Stomach (tissue), 19 donors: ENCODE measurements at places on chromosomes 1 and 21. TPM values are rescaled to one million over a fixed set of nuclear protein-coding genes. Genes with fewer than 3 reads are reported as not detected.

MROH9 gene
- polyA plus RNA-seq, result not detected

GRCh38 chr1:203669739-203670138, 43.1 kb downstream of the ATP2B4 start:
- peaks cover 24% of the 10 kb centered on the region for H3K4me1 ChIP-seq
- no peak overlapping the region for H3K27ac ChIP-seq
- H3K36me3 ChIP-seq, result no peaks in the 10 kb centered on the region
- H3K27me3 ChIP-seq, result no peaks in the 10 kb centered on the region
- H3K4me3 ChIP-seq, result no peak overlapping the region

- no peaks in the 10 kb centered on the region for H3K36me3 ChIP-seq
- no peaks in the 10 kb centered on the region for H3K4me1 ChIP-seq
- no peaks in the 10 kb centered on the region for H3K27me3 ChIP-seq
- H3K4me3 ChIP-seq, result no peak overlapping the region
Measured at GRCh38 chr1:100581096-100581705, 43.3 kb downstream of the GPR88 start.

GRCh38 chr1:178192686-178193085, 98.8 kb downstream of the RASAL2 start:
- H3K4me1 ChIP-seq, result no peaks in the 10 kb centered on the region
- peak overlapping the region; percentile 45 for H3K27ac ChIP-seq
- no peaks in the 10 kb centered on the region for H3K36me3 ChIP-seq
- H3K27me3 ChIP-seq, result no peaks in the 10 kb centered on the region
- H3K4me3 ChIP-seq, result no peak overlapping the region

GRCh38 chr1:24990779-24991641, 60.9 kb upstream of the RUNX3 start:
- no peak overlapping the region for H3K4me3 ChIP-seq
- no peak for DNase-seq
- no peaks in the 10 kb centered on the region for H3K4me1 ChIP-seq
- no peak overlapping the region for H3K27ac ChIP-seq
- H3K36me3 ChIP-seq, result no peaks in the 10 kb centered on the region
- no peaks in the 10 kb centered on the region for H3K27me3 ChIP-seq

GRCh38 chr1:111561328-111561727, 57.9 kb upstream of the ADORA3 start:
- peak; percentile 21 for DNase-seq
- H3K27me3 ChIP-seq, result no peaks in the 10 kb centered on the region
- no peak overlapping the region for H3K27ac ChIP-seq
- H3K4me3 ChIP-seq, result no peak overlapping the region
- no peaks in the 10 kb centered on the region for H3K36me3 ChIP-seq

- no peak overlapping the region for H3K27ac ChIP-seq
- no peak for DNase-seq
- no peaks in the 10 kb centered on the region for H3K27me3 ChIP-seq
- H3K4me3 ChIP-seq, result no peak overlapping the region
- H3K4me1 ChIP-seq, result no peaks in the 10 kb centered on the region
Measured at GRCh38 chr1:55867304-55867843, 652.2 kb upstream of the USP24 start.

DNA sequence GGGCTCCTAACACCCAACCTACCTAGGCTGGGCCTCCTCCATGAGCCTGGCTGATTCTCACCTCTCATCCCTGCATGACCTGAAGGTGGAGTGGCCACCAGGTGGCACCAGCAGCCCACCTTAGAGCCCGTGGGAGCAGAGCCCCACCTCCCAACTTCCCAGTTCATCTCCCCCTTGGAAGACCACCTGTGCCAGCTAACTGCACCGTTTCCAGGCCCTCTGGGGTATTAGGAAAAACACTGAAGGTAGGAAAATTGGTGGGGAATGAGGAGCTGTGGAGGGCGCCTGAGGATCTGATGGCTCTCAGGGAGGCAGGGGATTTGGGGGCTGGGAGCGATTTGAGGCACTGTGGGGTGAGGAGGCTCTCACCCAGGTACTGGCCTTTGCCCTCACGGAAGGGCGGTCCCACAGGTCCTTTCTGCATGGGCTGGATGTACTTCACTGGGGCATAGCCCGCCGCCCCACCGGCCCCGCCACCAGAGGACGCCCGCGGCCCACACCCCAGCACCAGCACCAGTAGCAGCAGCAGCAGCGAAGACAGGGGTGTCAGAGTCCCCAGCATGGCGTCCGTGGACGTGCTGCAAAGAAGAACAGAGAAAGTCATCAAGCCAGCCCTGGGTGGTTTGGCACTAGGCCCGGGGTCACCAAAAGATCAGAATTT, 11.1 kb downstream of the ADPRS start:
- peaks cover 21% of the 10 kb centered on the region for H3K36me3 ChIP-seq
- H3K4me1 ChIP-seq, result peaks cover 21% of the 10 kb centered on the region

DNA sequence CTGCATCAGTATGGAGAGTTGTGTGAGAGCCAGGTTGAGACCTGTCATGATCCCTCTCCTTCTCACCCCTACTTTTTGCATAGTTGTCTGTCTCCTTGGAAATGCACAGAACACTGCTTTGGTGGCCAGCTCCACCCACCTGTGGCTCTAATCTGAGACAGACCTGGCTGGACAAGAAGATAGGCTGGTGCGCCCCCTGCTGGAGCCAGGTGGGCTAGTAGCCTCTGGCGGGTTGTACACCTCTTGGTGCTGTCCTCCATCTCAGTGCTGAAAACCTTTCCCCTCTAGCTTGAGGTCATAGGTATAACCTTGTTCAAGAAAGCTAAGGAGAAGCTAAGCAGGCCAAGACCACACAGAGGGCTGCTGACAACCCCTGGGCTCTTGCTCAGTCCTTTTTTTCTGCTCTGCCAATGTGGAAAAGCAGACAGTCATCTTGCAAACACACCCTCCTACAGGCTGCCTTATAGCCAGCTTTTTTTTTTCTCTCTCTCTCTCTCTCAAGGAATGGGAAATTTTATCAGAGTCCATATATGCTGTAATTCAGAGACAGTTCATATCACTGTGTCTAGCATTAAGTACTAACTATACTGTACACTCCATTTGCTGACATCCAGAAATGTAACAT, 58.8 kb upstream of the SPATA6 start:
- peaks cover 13% of the 10 kb centered on the region for H3K4me1 ChIP-seq
- DNase-seq, result peak; percentile 69
- H3K27me3 ChIP-seq, result peaks cover 13% of the 10 kb centered on the region
- no peaks in the 10 kb centered on the region for H3K36me3 ChIP-seq

DNA sequence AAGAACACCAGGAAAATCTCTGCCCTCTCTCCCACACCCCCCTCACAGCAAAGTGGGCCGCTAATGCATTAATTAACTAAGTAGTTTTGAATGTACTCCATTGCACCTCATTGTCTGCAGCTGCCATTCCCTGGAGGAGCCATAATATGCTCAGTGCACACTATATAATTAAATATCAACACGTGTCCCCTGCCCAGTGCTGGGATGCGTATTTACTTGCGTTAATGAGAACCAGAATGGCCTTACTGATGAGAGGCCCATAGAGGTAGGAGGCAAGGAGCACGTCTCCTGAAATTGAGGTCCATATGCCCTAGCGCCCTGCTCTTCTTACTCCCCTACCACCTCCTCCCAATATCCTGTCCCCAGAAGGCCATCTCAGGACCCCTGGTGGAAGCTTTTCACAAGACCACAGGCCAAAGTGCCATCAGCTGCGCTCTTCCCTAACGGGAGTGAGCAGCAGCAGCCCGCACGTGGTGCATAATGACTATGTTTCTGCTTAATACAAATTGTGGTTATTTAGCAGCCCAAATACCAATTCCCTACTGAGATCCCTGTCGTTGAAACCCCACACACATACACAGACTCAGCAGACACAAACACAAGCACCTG, 76.8 kb downstream of the PLXNA2 start:
- no peak overlapping the region for H3K4me3 ChIP-seq
- H3K27ac ChIP-seq, result no peak overlapping the region
- peaks cover 38% of the 10 kb centered on the region for H3K4me1 ChIP-seq
- no peaks in the 10 kb centered on the region for H3K36me3 ChIP-seq

DNA sequence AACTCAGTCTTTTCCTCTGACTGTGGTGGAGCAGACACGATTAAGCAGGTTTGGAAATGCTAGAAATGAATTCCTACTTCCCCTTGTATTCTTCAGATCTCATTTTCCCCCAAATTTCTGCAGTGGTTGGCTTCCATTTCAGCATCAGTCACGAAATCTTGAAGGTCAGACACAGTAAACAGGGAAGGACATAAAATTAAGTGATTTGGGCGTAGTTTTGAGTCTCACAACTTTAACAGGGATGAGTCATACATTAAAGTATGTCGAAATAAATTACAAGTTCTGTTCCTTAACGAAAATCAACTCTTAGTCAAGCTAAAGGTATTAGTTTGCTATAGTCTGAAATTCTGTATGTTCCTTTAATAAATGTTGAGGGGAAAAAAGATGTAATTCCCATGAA, 61.1 kb downstream of the HNRNPR start:
- H3K27ac ChIP-seq, result no peak overlapping the region
- peaks cover 7% of the 10 kb centered on the region for H3K4me1 ChIP-seq
- no peaks in the 10 kb centered on the region for H3K27me3 ChIP-seq
- no peak overlapping the region for H3K4me3 ChIP-seq
- DNase-seq, result peak; percentile 2

TNFRSF9 gene
- polyA plus RNA-seq, result 0.46 TPM

- H3K4me1 ChIP-seq, result peaks cover 10% of the 10 kb centered on the region
- DNase-seq, result no peak
- H3K36me3 ChIP-seq, result no peaks in the 10 kb centered on the region
Measured at GRCh38 chr21:38756746-38757145, 49.0 kb upstream of the ETS2 start.

- no peak overlapping the region for H3K4me3 ChIP-seq
- no peaks in the 10 kb centered on the region for H3K4me1 ChIP-seq
- no peak for DNase-seq
- H3K27ac ChIP-seq, result no peak overlapping the region
- H3K27me3 ChIP-seq, result no peaks in the 10 kb centered on the region
Measured at GRCh38 chr1:113701429-113701828, 57.9 kb downstream of the PHTF1 start.

GRCh38 chr1:221625026-221625425, 116.9 kb downstream of the DUSP10 start:
- no peak overlapping the region for H3K4me3 ChIP-seq
- H3K27me3 ChIP-seq, result no peaks in the 10 kb centered on the region
- H3K27ac ChIP-seq, result no peak overlapping the region
- DNase-seq, result no peak

DNA sequence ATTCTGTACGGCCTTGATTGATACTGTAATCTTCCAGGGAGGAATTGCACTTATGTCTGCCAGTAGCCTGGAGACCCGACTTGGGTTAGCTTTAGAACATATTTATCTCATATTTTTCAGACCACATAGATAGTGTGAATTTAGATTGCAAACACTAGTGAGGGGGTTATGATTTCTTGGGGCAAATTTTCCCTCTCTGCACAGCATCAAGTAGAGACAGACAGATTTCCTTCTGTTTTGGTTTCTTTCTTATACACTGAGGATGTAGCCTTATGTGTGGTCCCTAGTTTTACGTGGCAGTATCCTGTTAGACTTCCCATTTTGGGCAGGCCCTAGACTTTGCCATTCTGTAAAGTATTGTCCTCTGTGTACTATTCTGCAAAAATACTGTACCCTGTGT, 29.0 kb downstream of the SOAT1 start:
- DNase-seq, result peak; percentile 7
- no peak overlapping the region for H3K4me3 ChIP-seq
- H3K27ac ChIP-seq, result no peak overlapping the region
- H3K4me1 ChIP-seq, result peaks cover 8% of the 10 kb centered on the region

DNA sequence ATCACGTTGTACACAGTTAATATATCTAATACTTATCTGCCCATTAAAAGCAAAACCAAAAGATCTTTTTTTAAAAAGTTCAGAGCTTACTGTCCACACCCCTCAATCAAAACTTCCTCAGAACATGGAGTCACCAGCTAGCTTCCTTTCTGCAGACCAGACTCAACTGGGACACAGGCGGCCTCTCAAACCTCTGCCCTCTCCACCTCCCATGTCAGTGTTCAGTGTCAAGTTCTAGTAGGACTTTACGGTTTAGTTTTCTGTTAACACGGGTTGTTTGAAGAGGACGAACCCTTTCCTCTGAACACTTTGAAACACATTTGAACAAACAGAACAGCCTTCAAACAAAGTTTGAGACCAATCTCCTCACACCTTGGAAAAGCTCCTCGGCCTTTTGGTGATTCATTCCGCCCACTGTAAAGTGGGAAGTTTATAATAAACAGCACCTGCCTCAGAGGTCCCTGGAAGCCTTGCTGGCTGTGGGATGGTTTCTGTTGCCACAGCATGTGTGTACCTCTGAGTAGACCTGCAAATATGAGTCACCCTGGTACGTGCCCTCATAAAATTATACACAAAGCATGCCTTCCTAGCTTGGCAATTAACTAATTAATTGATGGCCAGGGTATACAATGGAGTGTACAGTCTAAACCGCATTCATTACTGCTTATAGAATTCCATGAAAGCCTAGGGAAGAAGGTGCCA, 48.4 kb upstream of the SIPA1L2 start:
- no peak overlapping the region for H3K4me3 ChIP-seq
- no peaks in the 10 kb centered on the region for H3K27me3 ChIP-seq
- H3K4me1 ChIP-seq, result peaks cover 36% of the 10 kb centered on the region
- H3K27ac ChIP-seq, result peak overlapping the region; percentile 40
- peak; percentile 85 for DNase-seq
- no peaks in the 10 kb centered on the region for H3K36me3 ChIP-seq

GRCh38 chr1:1040004-1040991, 20.4 kb downstream of the AGRN start:
- H3K4me1 ChIP-seq, result peaks cover 24% of the 10 kb centered on the region

DNA sequence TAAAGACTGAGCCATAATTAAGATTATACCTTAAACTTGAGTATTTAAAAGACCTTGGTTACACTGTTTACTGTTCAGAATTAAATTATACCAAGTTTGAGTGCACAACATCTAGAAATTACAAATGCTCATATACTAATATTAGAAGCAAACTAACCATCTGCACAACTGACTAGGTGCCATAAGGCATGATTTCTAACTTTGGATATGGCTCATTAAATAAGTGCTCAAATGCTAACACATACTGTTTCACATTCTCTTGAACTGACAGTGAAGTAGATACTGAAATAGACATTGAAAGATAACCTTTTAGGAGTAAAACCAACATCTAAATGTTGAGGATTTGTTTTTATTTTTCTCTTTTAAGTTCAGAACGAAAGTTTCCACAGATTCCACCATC, 74.1 kb downstream of the PRKAA2 start:
- H3K4me3 ChIP-seq, result no peak overlapping the region
- H3K4me1 ChIP-seq, result no peaks in the 10 kb centered on the region
- no peak overlapping the region for H3K27ac ChIP-seq
- DNase-seq, result no peak

- no peaks in the 10 kb centered on the region for H3K36me3 ChIP-seq
- H3K4me1 ChIP-seq, result no peaks in the 10 kb centered on the region
- DNase-seq, result no peak
- H3K27me3 ChIP-seq, result no peaks in the 10 kb centered on the region
- no peak overlapping the region for H3K4me3 ChIP-seq
Measured at GRCh38 chr21:38151021-38151645, 105.7 kb upstream of the KCNJ15 start.

GRCh38 chr1:60573726-60574409, 500.3 kb upstream of the C1orf87 start:
- H3K27me3 ChIP-seq, result no peaks in the 10 kb centered on the region
- DNase-seq, result peak; percentile 44
- no peak overlapping the region for H3K4me3 ChIP-seq
- H3K4me1 ChIP-seq, result peaks cover 11% of the 10 kb centered on the region

- DNase-seq, result no peak
- no peak overlapping the region for H3K27ac ChIP-seq
- H3K27me3 ChIP-seq, result no peaks in the 10 kb centered on the region
- H3K36me3 ChIP-seq, result no peaks in the 10 kb centered on the region
- H3K4me3 ChIP-seq, result no peak overlapping the region
Measured at GRCh38 chr1:169363046-169363730, 4.4 kb downstream of the NME7 start.

GRCh38 chr1:71921204-71921603, 361.1 kb downstream of the NEGR1 start:
- H3K27ac ChIP-seq, result no peak overlapping the region
- H3K36me3 ChIP-seq, result no peaks in the 10 kb centered on the region
- no peak for DNase-seq
- no peaks in the 10 kb centered on the region for H3K27me3 ChIP-seq
- no peak overlapping the region for H3K4me3 ChIP-seq

GBP4 gene
- polyA plus RNA-seq, result 4.7 TPM
